ENCODE measurements at places on chromosomes 11 and 22.

DNA sequence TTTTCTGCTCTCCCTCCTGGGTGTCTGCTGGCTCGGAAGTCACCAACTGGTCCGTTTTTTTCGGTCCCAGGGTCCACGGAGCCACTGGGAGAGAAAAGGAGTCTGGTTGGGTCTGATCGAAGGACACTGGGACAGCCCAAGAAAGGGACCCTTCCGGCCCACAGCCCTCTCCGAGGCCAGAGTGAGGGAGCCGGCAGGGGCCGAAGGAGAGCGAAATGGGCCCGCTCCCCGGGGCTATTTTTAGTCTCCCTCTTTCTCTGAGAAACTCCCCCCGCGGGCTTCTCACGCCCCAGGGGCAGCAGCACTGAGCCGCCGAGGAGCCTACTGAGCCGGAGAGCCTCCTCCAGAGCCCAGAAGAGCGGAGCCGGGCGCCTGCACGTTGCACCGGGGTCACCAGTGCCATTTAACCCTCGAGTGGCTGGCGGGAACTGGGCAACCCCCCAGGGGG is 1.9 kb downstream of the ESAM start:
- peaks cover 51% of the 10 kb centered on the region for H3K4me1 ChIP-seq
- H3K4me3 ChIP-seq, result no peak overlapping the region
- peaks cover 42% of the 10 kb centered on the region for H3K27me3 ChIP-seq
- H3K27ac ChIP-seq, result no peak overlapping the region
- no peaks in the 10 kb centered on the region for H3K36me3 ChIP-seq

- no peaks in the 10 kb centered on the region for H3K4me1 ChIP-seq
- no peaks in the 10 kb centered on the region for H3K36me3 ChIP-seq
- no peak for DNase-seq
- no peaks in the 10 kb centered on the region for H3K27me3 ChIP-seq
- no peak overlapping the region for H3K27ac ChIP-seq
Measured at GRCh38 chr22:32661296-32661695, 140.2 kb upstream of the TIMP3 start.

- no peaks in the 10 kb centered on the region for H3K36me3 ChIP-seq
- peaks cover 56% of the 10 kb centered on the region for H3K4me1 ChIP-seq
- H3K4me3 ChIP-seq, result no peak overlapping the region
Measured at GRCh38 chr11:113862435-113862834, 12.9 kb downstream of the USP28 start.

DNA sequence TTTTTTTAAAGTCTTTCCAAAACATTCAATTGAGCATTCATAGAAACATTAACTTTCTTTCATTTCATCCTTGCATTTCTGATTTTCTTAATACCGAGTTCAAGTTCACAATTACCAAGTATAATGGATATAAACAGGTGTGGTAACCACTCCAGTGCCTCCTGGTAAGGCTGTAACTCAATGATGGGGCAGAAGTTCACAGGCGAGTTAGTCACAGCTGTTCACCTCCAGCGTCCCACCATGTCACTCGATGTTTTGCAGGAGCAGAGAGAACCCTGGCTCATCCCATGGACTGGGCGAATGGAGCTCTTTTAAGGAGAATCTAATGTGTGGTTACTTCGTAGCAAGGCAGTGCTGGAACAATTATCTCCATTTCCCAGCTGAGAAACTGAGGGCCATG is 94.4 kb upstream of the ALX4 start:
- H3K4me1 ChIP-seq, result no peaks in the 10 kb centered on the region
- H3K27ac ChIP-seq, result no peak overlapping the region
- H3K36me3 ChIP-seq, result no peaks in the 10 kb centered on the region
- H3K27me3 ChIP-seq, result no peaks in the 10 kb centered on the region
- no peak overlapping the region for H3K4me3 ChIP-seq
- DNase-seq, result no peak

- no peaks in the 10 kb centered on the region for H3K27me3 ChIP-seq
- H3K36me3 ChIP-seq, result peaks cover 28% of the 10 kb centered on the region
- no peak overlapping the region for H3K27ac ChIP-seq
- DNase-seq, result no peak
- peaks cover 76% of the 10 kb centered on the region for H3K4me1 ChIP-seq
Measured at GRCh38 chr11:1864231-1864630, 11.3 kb downstream of the LSP1 start.

DNA sequence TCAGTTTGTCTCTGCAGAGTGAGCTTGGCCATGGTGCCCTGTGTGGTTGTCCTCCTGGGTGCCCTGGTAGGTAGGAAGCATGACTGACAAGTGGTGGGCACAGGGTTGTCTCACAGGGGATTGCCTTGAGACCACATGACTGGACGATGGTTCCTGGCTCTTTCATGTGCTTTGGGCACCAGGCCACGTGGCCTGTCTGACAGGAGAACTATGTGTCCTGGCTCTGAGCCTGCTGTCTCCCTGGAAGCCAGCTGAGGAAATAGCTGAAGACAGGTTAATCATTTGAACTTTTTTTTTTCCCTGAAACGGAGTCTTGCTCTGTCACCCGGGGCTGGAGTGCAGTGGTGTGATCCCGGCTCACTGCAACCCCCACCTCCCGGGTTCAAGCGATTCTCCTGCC is 93.2 kb downstream of the LDLRAD3 start:
- H3K27me3 ChIP-seq, result no peaks in the 10 kb centered on the region
- H3K4me3 ChIP-seq, result no peak overlapping the region
- H3K27ac ChIP-seq, result no peak overlapping the region
- H3K4me1 ChIP-seq, result no peaks in the 10 kb centered on the region
- H3K36me3 ChIP-seq, result no peaks in the 10 kb centered on the region
- no peak for DNase-seq
